Right renal cortex interstitium (tissue), 3 donors: ENCODE measurements at places on chromosomes 6 and 20. TPM values are rescaled to one million over a fixed set of nuclear protein-coding genes. Genes with fewer than 3 reads are reported as not detected.

GRCh38 chr6:4362326-4362725 lies 227.0 kb upstream of the ECI2 start:
- DNase-seq = no peak

- no peak for DNase-seq
These were observed 4.6 kb downstream of the SLC29A1 start for GRCh38 chr6:44228031-44228430.

DNA sequence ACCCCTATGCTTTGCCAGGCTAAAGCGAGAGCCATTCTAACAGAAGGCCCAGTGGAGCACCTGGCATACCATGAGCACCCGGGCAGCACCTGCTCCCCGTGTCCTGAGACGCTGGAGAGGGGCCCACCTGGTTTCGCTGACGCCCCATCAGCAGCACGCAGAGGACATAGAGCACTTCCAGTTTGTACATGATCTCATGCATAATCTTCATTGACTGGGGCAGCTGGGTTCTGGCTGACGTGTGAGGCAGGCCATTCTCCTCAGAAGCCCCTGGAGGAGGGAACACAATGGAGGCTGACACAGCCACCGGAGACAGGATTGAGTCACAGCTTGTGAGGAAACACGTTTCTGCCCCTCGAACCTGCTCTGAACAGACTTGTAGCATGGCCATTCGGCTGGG lies 65.4 kb downstream of the MYH7B start:
- DNase-seq = no peak

GRCh38 chr6:85449388-85449817 lies 480 bp upstream of the NT5E start:
- no peak for DNase-seq

- DNase-seq = no peak
These were observed 20.9 kb upstream of the STK35 start for GRCh38 chr20:2080532-2081224.

DNA sequence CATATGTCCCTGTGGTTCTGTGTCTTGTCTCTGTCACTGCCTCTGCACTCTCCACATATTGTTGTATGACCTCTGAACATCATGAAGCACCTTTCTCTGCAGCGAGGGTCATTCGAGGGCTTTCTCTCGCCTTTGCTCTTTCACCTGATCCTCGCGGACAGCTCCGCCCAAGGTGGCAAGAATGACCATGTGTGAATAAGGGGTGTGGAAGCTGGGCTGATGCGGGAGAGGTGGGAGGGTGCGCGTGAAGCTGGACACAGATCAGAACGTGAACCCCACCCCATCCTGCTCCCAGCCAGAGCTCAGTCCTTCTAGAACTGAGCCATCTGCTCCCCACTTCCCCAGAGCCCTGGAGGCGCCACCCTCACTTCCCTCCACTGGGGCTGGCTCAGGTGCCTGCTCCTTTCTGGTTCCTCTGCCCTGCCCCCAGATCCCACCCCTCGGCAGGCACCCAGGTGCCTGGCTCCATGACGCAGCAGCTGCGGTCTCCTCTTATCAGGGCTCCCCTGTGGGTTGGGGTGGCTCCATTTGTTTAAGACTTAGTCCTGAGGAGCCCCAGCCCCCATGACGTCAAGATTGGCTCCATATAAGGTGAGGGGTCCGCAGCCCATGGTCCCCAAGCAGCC lies at the start of gene MUCL3:
TSS of gene MUCL3 (plus strand) at position 613 of the 626 bp plus-strand sequence. CDS start 27 bp downstream, outside the sequence.
- DNase-seq = no peak

- DNase-seq = no peak
These were observed 29.8 kb upstream of the SYNJ2 start for GRCh38 chr6:157951828-157952227.

- DNase-seq = no peak
These were observed 193.2 kb upstream of the COL21A1 start for GRCh38 chr6:56440551-56440981.

DNA sequence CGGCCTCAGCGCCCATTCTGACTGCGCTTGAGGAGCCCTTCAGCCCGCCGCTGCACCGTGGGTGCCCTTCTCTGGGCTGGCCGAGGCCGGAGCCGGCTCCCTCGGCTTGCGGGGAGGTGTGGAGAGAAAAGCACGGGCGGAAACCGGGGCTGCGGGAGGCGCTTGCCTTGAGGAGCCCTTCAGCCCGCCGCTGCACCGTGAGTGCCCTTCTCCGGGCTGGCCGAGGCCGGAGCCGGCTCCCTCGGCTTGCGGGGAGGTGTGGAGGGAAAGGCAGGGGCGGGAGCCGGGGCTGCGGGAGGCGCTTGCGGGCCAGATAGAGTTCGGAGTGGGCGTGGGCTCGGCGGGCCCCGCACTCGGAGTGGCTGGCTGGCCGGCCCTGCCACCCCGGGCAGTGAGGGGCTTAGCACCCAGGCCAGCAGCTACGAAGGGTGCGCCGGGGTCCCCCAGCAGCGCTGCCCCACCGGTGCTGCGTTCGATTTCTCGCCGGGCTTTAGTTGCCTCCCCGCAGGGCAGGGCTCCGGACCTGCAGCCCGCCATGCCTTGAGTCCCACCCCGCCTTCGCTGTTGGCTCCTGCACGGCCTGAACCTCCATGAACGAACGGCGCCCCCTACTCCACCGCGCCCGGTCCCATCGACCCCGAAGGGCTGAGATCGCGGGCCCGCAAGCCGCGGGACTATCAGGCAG lies 45.7 kb upstream of the MCUR1 start:
- DNase-seq = no peak

DNA sequence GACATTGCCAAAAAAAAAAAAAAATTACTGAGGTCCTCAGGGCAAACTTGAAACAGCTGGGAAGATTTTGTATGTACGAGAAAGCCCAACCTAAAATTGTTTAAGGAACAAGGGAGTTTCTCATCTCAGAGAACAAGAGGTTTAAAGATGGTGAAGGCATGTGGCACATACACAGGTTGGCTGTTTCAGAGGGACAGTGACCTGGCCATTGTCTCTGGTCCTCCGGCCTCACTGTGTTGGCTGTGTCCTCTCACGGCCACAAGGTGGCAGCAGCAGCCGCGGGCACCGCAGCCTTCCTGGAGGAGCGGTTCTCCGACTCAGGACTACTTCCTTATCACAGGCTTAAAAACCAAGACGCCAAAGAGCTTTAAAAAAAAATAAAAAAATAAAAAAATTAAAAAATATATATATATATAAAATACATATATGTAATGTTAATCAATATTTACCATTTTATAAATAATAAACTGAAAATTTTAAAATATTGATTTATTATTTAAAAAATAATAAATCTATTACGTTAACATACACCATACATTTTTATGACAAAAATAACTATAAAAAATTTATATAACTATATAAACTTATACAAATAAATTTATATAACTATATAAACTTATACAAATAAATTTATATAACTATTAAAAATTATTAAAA lies 52.8 kb downstream of the GTF2H5 start:
- DNase-seq = no peak

DNA sequence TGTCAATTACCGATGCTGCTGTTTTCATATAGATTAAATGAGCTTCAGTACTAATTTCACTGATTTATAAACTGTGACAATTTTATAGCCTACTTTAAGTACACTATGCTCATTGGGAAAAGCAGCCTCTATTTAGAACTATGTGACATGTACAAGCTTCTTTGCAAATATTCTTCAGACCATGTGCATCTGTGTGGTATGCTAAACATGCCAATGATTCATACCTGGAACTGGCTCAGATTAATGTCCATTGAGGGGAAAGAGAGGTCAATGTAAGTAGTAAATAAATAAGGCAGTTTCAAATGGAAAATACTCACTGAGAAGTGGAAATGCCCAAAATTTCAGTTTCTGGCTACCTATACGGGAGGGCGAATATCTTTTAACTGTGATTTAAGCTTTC lies 777.7 kb downstream of the C6orf118 start:
- no peak for DNase-seq

- no peak for DNase-seq
These were observed 17.9 kb downstream of the SLA2 start for GRCh38 chr20:36628076-36628475.

- no peak for DNase-seq
These were observed 18.4 kb downstream of the ECT2L start for GRCh38 chr6:138814179-138814834.

DNA sequence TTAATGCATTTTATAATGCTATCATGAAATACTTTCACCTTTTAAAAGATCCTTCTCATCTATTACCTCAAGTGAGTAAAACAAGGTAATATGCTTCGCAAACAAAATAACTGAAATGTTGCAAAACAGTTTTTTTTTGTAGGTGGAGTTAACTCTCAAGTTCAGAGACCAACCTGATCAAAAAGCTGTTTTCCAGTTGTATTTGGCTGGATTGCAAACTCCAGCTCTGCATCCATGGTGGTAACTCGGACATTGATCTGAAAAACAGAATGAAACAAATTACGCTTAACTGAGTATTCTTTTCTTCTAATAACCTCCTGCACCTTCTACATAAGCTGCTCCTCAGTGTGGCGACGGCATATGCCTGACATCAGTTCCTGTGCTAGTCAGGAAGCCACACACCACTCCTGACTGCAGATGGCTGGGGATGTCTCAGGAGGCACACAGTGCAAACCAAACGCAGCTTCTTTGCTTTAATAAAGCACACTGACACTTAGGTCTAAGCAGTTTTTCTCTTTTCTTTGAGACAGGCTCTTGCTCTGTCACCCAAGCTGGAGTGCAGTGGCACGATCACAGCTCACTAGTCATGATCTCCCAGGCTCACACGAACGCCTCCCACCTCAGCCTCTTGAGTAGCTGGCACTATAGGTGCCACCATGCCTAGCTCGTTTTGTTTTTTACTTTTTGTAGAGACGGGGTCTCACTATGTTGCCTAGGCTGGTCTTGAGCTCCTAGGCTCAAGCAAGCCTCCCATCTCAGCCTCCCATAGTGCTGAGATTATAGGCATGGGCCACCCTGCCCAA lies 29.9 kb downstream of the EZR start:
- no peak for DNase-seq

DNA sequence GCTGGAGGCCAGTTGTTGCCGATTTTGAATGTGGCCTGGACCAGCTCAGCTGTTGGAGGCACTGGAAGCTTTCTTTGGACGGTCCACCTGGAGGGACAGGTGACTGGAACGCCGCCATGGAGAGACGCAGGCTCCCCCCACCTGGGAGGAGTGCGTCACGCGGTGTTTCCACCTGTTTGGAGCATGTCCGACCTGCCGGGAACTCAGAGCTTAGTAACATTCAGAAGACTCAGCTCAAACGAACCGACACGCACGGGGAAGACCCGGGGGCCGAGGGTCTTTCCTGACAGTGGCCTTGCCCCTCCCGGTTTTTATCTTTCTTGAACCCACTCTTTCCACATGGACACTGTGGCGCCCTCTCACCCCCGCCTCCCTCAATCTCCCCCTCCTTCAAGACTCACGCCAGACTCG lies 141.6 kb downstream of the SMOC2 start:
- DNase-seq = no peak

- no peak for DNase-seq
These were observed 42.2 kb upstream of the ZFAND3 start for GRCh38 chr6:37777272-37777834.

DNA sequence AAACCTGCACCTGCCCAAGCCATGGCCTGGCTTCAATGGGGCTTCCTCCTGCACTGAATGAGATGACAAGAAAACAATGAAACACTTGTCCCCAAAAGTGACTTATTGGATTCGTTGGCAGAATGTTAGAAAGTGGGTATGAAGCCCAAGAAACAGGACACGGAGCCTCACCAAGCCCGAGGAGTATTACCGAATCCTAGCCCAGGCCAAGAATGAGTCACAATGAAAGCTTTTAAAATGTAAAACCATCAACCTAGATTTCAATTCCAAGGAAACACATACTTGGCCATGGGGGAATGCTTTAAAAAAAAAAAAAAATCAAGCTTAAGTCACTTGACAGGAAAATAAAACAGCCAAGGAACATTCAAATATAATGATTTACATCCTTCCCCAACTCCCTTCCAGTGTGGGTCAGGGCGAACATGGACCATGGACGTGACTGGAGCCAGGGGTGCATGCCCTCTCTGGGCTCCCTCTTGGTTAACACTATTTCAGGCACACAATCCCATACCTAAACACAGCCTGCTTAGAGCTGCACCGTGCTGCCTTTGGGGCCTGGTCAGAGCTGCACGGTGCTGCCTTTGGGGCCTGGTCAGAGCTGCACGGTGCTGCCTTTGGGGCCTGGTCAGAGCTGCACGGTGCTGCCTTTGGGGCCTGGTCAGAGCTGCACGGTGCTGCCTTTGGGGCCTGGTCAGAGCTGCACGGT lies 3.1 kb upstream of the STX16 start:
- no peak for DNase-seq

DNA sequence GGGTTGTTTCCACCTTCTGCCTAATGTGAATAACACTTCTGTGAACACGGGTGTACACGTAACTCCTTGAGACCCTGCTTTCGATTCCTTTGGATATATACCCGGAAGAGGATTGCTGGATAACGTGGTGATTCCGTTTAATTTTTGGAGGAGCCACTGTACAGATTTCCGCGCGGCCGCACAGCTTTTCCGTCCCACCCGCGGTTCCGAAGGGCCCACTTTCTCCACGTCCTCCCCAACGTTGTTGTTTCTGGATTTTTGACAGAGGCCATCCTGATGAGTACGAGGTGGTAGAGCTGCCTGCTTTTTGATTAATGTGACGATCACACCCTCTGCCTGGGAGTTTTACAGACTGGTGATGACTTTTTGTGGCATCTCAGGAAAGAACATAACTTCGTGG lies 114.0 kb downstream of the MYLK4 start:
- DNase-seq = no peak

- DNase-seq = no peak
These were observed 157.9 kb downstream of the SLC24A3 start for GRCh38 chr20:19370076-19371075.

GRCh38 chr20:63497946-63498935 lies 642 bp downstream of the EEF1A2 start:
- no peak for DNase-seq

DNA sequence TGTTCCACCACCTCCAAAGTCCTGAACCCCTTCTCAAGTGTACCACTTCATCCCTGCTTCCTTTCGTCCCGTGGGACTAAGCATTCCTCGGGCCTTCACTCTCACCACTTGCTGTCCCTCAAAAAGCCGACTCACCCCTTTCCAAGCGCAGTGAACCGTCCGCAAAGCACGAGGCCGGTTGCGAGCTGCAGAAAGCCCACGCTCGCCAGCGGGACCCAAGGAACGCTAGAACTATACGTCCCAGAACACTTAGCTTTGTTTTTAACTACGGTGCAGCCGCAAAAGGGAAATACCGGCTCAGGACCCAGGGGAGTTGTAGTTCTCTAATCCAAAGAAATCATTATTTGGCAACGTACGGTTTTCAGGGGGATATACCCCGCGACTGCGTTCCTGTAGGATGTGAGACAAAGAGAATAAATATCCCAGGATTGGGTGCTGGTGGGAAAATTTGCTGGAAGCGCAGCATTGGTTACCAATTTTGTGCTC lies 416 bp upstream of the POLR1H start:
- DNase-seq = peak; percentile 42

The PPIL6 gene
- polyA plus RNA-seq = 19.9 TPM

The CNR1 gene
- polyA plus RNA-seq = 1.1 TPM

The CALHM4 gene
- polyA plus RNA-seq = 1.3 TPM

The ULBP2 gene
- 0.68 TPM for polyA plus RNA-seq

The SLC16A10 gene
- 29.9 TPM for polyA plus RNA-seq

The MAP3K5 gene
- polyA plus RNA-seq = 6.1 TPM

The FYN gene
- polyA plus RNA-seq = 187 TPM

The HLA-DRB5 gene
- 54.5 TPM for polyA plus RNA-seq

The HEY2 gene
- 7.6 TPM for polyA plus RNA-seq

The PGC gene
- not detected for polyA plus RNA-seq
